ENCODE measurements at places on chromosomes 3 and 15.

DNA sequence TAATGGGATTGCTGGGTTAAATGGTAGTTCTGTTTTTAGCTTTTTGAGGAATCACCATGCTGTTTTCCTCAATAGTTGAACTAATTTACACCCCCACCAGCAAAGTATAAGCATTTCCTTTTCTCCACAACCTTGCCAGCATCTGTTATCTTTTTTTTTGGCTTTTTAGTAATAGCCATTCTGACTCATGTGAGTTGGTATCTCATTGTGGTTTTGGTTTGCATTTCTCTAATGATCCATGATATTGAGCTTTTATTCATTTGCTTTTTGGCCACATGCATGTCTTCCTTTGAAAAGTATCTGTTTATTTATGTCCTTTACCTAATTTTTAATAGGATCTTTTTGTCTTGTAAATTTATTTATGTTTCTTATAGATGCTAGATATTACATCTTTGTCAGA lies 288.2 kb downstream of the EPHA6 start:
- no peak for DNase-seq

DNA sequence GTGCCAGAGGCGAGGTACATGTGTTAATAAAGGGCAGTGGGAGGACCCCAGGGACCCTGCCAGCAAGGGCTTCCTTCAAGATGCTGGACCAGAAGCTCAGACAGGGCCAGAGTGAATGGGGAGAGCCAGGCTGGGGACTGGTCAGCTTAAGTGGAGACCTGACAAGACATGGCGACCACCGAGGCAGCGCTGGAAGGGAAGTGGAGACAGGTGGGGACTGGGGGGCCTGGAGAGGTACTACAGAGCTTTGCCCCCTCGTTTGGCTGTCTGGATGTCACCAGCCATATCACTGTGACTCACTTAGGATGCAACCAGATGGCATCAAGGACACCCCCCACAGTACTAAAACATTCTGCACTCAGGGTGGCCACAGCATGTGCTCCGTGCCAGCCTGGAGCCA lies 97.9 kb downstream of the ADCY5 start:
- DNase-seq, result no peak

DNA sequence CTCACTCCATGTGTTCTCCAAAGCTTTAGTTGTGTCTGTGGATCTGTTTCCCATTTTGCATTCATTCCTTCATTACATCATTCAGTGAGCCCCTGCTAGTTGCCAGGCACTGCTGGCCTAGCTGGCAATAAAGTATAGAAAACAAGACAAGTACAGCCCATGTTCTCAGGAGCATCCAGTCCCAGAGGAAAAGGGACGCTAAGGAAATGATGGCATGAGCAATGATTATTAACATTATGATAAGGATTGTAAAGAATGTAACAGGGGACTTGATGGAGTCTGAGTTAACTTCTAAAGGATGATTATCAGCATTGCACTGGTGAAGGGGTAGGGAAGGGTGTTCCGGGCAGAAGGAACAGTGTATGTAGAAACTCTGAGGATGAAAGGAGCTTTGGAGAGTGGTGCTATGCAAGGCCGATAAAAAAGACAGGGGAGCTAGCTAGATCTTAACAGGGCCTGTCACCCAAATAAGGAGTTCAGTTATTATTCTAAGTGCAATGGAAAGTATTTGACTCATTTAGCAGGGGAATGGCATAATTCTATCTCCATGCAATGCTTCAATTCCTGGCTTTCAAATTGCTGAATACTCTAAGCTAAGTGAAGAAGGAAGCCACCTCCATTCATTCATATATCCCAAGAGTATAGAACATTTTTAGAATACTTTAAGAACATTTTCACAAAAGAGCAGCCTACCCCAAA lies 258.2 kb upstream of the STT3B start:
- no peak for DNase-seq

DNA sequence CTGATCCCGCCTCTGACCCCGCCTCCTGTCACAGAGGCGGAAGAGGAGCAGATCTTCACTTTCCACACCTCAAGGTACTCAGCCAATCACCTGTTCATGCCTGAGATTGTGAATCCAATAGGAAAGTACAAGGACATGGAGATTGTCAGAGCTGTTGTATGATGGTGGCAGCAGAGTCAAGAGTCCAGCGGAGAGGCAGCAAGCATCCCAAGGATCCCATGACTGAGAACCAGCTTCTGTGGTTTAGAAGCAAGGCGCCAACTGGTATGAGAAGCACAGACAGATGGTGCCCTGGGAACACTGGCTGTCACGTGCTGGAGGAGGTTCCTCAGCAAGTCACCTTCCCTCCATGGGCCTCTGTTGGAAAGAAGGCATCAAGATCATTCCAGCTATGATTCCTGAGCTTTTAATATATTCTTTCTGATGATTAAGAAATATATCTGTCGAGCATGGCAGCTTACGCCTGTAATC lies 93.9 kb downstream of the CPN2 start:
- no peak for DNase-seq

DNA sequence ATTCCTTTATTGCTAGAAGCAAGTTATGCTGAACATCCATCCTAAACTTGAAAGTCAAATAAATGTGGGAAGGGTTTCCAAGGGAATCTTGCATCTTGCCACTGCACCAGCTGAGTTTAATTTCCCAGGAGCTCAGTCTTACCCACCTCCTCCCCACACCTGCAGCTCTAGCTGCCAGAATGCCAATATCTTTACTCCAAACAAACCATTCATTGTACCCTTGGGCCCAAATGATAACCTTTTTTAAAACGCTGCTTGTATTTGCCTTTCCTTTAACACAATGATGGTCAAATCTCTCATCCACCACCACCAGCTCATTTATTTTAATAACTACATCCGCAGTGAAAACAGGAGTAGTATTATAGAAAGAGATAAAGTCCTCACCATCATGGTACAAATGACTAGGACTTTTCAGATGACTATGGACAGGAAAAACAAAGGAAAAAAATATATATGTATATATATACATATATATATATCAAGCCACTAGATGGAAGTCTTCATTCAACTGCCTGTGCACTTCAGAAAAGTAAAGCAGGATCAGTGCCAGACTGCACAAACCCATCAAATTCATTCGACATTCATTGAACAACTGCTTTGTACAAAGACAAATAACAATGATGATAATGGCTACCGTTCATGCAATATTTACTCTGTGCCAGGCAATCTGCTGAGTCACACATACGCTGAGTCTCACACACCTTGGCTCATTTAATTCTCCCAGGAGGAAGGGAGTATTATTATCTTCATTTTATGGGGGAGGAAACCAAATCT lies 44.0 kb downstream of the BFSP2 start:
- no peak for DNase-seq
